Aorta (tissue), 5 donors: ENCODE measurements at places on chromosomes 16 and 17.
A peak's percentile ranks its signal among the peaks of the same experiment; 100 is the strongest.

- peak; percentile 71 for DNase-seq
Observed at GRCh38 chr16:79437764-79438751, 162.5 kb downstream of the MAF start.

DNA sequence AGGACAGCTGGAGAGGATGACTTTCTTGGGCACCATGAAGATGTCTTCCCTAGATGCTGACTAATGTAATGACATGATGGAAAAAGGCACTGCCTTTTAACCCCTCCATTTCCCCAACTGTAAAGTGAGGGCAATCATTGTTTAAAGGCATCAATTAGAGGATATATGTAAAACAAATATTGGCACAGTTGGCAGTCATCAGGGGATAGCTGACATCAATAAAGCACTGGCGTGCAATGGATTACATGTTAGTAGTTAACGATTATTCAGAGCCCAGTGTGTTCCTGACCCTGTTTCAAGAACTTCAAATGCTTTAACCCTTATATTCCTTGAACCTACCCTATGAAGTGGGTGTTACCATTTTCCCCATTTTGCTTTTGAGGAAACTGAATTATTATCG lies 100.7 kb downstream of the TMEM114 start:
- no peak for DNase-seq

DNA sequence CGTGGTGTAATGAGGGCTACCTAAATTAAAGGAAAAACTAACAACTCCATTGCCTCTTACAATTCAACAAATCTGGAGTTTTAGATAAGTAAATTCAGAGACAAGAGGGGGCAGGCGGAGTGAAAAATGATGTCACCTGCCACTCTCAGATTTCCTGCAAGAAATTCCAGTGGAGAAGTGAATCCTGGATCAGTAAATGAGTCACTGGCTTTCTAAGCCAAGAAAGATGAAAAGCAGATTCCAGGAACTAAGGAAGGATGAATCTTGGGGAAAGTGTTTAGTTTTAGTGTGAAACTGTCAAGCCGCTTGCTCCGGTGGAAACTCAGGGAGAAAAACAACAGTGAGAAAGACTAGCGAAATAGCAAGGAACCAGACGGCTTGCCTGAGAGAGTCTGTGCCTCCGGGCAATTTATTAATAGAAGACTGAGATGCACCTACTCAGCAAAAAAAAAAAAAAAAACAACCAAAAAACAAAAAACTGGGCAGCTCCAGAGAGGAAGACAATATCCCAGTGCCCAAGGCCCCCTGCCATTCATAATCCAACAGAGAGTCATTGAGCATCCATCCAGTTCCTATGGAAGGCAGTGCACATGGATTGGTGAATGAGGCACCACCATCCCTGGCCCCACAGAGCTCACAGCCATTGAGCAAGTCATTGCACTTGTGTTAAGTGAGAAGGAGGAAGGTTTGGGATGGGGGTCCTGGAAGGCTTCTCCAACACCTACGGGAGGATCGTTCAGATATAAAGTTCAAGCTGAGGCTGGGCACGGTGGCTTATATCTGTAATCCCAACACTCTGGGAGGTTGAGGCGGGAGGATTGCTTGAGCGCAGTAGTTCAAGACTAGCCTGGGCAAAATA lies 12.1 kb upstream of the RIPOR1 start:
- no peak for DNase-seq

DNA sequence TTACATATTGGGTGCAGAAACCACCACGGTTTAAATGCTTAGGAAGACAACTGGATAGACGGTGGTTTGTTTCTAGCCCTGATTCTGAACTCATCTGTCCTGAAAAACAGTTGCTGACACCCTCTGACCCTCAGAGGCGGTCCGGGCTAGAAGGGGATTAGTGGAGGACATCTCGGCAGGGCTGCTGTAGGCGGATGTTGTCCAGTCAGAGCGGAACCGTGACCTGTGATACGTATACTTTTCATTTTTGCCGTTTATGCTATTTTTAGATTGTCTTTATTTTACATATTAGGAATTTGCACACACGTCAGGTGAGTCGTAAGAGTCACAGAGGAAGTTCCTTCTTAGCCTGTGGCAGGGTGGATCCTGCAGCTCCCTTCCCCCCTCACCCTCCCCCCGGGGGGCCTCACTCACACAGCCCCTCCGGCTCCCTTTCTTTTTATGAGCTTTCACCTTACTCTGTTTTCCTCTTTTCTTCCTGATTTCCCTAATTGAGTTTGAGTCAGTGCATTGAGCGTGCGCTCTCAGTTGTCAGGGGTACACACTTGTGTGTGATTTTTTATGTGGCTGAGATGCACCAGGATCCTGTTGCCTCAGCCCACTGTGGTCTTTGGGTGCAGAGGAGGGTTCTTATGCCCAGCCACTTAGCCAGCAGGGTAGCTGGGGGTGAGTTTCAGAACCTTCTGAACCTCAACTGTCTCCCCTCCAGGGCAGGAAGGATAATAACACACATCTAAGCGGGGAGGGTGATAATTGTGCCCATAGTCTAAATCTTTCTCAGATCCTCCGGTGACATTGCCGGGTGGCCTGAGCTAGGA lies 211.1 kb upstream of the CHMP6 start:
- DNase-seq = no peak

GRCh38 chr17:68420065-68420464 lies 37.2 kb downstream of the WIPI1 start:
- DNase-seq = no peak
